Umbilical cord (tissue), 2 donors: ENCODE measurements at places on chromosomes 7 and 10. TPM values are rescaled to one million over a fixed set of nuclear protein-coding genes. Genes with fewer than 3 reads are reported as not detected.

- no peak for DNase-seq
Measured at GRCh38 chr7:116277070-116277469, 66.7 kb downstream of the TES start.

DNA sequence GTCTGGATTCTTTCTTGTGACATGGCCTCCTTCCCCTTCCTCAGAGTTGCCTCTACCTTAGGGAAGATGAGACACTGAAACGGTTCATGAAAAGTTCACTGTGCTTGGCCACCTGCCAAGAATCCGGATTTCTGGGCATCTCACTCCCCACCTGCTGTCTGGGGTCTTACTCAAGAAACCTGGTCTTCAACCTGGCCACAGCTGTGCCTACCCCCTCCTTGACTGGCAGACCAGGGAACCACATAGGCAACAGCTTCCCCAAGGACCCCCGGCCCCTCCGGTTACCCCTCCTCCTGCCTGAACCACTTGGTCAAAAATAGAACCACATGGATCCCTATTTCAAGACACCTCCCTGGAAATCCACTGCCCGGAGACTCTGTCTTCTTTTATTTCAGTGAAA lies 58.7 kb upstream of the NANOS1 start:
- peak; percentile 47 for DNase-seq

DNA sequence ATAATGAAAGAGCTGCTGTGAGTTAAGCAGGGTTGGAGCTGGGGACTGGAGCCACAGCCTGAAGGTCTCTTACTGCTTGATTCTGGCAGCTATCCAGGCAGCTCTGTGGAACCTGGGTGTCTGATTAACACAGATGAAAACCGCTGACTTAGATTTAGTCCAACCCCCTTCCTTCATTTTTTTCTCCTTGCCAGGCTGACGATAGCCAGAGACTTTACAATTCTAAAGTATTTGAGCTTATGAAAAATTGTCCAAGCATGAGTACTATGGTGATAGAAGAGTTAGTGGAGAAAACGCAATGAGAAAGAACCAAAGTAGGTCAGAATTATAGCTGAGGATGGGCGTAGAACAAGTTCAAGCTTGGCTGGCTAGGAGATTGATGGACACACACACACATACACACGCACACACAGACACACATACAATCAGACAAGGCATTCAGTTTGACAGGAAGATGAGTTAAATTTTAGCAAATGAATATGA lies 13.5 kb upstream of the GPR85 start:
- DNase-seq: peak; percentile 97

DNA sequence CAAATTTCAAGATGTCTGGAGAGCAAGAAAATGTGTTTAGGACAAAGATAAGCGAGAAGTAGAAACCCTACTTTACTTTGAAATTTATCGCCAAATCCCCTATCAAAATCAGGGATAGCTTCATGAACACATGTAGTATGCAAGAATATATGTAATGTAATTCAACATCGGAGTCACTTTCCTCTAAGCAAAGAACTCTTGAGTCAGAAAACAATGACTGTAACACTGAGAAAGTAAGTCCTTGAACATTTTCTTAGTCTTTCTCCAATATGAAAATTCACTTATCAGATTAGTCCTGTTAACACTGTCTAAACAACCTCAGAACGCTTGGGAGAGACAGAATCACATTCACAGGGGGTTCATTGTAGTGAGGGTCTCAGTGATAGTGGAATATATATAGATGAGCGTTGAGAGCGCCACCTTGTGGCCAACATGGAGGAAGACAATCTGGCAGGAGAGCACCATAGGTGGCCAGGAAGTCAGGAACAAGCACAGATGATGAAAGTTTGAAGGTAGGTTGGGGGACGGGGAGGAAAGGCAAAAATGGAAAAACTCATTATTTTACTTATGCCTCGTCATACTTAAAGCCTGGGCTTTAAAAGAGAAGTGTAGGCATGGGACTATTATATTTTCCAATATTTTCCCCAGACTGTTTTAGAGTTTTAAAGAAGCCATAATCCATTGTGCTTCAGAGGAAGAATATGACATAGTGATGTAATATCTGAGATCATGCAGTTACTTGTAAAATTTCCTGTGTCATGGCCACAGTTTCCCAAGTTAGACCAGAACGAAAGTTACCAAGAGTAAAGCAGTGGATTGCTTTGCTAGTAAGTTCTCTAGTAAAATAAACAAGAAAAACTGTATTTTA lies 115.5 kb upstream of the GNAI1 start:
- DNase-seq: peak; percentile 57

DNA sequence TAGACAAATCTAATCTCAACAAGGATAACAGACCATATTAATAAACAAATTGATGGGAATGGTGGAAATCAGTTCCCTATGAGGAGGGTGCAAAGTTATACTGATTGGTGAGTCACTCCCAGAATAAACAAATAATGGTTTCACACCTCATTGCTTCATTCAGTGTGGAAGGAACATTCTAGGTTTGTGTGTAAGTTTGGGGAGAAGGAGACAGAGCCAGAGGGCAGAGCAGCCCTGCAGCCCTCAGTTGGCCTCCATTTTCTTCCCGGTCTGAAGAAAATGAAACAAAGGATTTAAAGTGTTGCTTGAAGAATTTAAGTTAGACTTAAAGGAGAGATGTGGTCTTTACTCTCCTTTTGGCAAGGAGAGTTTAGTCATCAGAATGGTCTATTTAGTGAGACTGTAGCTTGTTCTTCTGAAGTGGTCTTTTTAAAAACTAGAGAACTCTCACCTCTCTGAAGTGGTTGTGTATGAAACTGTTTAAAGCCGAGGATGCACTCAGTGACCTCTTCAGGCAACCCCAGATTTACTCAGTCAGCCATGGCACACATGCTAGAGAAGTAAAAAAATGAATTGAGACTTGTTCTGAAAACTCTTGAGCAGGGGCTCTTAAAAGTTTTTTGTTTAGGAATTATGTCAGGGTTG lies 27.2 kb downstream of the IKZF1 start:
- no peak for DNase-seq

WEE2 gene
- 1.9 TPM for total RNA-seq

DNA sequence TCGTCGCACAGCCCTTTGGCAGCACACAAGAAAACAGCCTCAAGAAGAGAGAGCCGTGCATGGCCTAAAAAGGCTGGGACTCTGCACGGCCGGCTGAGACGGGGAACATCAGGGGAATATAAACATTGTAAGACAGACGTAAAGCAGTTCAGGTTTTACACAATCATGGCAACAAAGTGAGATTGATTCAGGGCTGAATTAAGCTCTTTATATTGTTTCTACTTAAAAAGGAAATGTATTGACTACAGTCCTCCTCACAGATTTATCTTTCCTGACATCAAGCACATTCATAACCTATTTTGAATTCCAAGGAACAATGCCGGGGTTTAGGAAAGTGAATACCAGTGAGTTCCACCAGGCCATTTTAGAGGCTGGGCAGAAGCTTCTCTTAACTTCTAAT lies 25.2 kb downstream of the SORBS1 start:
- DNase-seq: peak; percentile 75

EPO gene
- not detected for total RNA-seq

NAT16 gene
- total RNA-seq: 1.2 TPM
